Stimulated activated CD4-positive, alpha-beta T cell treated with anti-CD3 and anti-CD28 coated beads, Interleukin-1b, Interleukin-23, amount 100 ng/mL, for 1 hour (primary cell): ENCODE measurements at places on chromosomes 5 and 9.

DNA sequence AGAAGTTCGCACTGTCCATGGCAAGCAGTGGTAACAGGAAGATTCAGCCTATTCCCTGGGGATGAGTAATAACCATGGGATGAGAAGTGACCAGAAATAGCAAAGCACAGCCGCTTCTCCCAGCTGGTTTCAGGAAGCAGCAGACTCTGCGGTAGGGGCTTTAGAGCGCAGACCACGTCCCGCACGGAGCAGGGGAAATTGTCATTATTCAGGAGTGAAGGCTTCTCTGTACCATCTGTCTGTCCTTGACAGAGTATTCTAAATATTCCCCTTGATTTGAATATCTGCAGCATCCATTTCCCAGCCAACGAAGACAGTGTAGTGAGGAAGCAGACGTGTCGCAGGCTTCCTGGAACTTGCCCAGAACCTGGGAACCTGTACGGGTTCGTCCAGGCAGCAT is 159.6 kb downstream of the NXNL2 start:
- no peak for DNase-seq

DNA sequence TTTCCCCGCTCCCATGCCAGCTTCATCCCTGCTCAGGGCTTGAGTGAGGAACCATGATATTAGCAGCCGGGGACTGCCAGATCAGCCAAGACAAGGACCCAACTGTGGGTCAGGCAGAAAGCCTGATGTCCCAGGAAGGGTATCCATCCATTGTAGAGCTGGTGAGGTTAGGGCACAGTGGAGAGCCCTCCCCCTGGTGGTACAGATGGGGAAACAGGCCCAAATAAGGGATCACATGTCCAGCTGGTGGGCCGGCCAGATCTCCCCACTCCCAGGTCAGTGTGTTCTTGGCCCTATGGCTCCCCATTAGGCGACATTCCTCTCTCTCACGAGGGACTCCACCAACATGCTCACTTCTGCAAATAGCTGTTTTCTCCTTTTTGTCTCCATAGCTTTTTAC is 9.0 kb downstream of the CDX1 start:
- DNase-seq = no peak

- DNase-seq = no peak
Observed at GRCh38 chr9:131808291-131808690, 68.4 kb upstream of the RAPGEF1 start.

- DNase-seq = no peak
Observed at GRCh38 chr9:128078504-128079434, 10.7 kb downstream of the SLC25A25 start.

GRCh38 chr5:40628407-40628806 is 51.3 kb upstream of the PTGER4 start:
- no peak for DNase-seq

DNA sequence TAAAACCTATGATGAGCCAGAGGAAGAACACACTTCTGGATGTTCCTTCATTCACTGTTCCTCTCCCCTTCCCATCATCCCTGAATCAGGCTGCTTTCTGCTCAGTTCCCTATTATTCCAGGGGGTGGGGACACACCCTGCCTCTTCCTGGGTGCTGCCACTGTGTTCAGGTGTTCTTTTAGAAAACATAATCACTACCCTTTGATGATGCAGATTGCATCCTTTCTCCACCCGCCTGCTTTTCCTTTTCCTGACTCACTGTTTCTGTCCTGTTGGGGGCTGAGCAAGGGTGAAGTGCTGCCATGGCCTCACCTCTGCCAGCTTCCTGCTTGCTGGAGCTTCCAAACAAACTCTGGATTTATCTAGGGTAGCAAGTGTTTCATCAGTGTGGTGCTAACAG is 331.9 kb upstream of the GRIA1 start:
- no peak for DNase-seq

- no peak for DNase-seq
Observed at GRCh38 chr9:96441798-96442445, 8.0 kb upstream of the HABP4 start.
